ENCODE measurements at places on chromosomes 3 and 15.

- DNase-seq: no peak
Observed at GRCh38 chr15:99954361-99955180, 221.3 kb upstream of the LYSMD4 start.

DNA sequence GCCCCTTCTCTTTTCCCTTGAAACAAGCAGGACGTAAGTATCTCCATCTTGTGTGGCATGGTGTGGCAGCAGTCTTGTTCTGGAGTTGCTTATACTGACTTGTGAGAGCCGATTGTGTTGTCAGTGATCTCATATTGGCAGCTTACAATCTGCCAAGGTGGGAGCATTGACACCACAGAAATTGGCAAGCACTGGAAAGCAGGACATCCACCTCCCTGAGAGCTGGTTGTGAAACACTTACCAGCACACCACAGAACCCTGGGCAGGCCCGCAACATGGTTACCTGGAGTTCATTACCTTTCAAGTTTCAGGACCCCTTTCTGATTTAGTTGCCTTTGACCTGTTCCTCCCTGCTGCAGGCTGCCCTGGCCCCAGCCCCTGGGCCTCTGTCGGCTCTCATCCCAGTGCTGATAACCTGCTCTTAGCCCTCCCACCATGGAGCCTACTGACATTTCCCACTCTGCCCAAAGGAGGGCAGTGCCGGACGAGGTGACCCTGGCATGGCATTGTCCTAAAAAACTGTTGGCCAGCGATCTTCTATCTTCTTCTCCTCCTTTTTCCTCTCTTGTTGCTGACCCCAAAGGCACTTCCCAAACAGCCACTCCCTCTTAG lies 10.6 kb upstream of the ATP2B2 start:
- DNase-seq: no peak

GRCh38 chr3:126912027-126912422 lies 70.9 kb upstream of the PLXNA1 start:
- no peak for DNase-seq

DNA sequence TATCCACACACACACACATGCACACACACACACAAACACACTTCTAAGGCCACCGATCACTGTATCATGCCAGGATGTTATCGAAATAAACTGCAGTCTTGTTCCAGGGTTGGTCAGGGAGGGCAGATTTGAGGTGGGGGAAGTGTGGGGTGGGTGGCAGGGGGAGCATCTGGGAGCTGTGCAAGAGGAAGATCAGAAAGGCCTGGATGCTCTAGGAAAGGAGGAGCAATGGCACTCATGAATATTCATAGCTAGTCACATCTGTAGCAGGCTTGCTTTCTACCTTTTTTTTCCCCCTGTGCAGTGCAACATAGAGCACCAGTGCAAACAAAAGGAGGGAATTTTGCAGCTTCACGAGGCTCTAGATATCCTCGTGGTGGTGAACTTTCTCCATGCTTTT lies 84.9 kb downstream of the MEIS2 start:
- no peak for DNase-seq

DNA sequence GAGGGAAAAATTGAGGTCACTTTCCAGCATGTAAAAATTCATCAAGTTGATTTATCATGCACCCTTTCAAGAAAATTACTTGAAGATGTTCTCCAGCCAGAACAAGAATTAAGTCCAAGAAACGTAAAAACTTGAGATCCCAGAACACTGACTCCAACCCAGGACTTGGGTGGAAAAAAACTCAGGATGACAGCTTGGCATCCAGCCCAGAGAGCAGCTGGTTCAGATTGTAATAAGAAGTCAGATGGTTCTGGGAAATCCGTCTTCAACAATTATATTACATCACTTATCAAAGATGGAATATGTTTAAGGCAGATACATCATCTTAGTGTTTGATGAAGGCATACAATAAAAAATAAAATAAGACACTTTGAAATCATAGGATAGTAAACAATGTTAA lies 23.0 kb upstream of the DNAJC13 start:
- DNase-seq: no peak

DNA sequence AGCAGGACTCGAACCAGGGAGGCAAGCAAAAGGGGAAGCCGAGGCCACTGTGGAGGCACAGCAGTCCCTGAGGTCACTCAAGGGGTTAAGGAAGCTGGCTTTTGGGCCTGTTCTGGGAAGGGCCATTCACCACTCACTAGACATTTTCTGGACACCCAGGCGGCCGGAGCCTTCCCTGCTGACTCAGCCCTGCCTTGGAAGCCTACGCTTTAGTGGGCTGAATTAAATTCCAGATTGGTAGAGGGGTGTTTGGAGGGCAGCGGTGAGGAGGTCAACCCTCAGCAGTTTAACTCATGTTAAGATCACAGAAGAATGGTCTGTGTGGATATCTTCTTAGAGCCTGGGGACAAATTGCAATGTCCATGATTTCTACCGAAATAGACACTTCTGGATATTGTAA lies 152.8 kb downstream of the GABRG3 start:
- no peak for DNase-seq

- no peak for DNase-seq
Observed at GRCh38 chr15:70555713-70556112, 207.6 kb downstream of the UACA start.

GRCh38 chr3:66450390-66451022 lies 50.3 kb downstream of the LRIG1 start:
- DNase-seq: no peak

GRCh38 chr15:45319472-45320214 lies 58.7 kb downstream of the GATM start:
- DNase-seq: no peak

DNA sequence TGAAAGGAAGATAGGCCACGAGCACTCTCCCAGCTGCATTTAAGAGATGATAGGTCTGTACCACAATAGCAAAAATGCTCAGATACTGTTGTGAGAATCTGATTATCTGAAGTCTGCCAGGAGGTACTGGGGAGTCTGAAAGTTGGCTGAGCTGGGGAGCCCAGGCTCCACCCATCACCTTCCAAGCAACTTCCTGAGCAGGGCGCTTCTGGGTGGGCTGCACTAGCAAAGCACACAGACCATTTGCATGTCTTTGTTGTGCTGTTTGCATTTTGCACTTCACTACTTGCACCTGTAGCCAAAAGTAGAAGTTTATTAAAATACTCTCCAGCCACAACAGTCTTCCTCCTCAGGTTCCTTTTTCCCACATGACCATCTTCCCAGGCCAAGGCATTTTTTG lies 133.2 kb downstream of the ALDH1A2 start:
- DNase-seq: no peak

- DNase-seq: no peak
Observed at GRCh38 chr3:5239602-5240001, 52.1 kb downstream of the EDEM1 start.

DNA sequence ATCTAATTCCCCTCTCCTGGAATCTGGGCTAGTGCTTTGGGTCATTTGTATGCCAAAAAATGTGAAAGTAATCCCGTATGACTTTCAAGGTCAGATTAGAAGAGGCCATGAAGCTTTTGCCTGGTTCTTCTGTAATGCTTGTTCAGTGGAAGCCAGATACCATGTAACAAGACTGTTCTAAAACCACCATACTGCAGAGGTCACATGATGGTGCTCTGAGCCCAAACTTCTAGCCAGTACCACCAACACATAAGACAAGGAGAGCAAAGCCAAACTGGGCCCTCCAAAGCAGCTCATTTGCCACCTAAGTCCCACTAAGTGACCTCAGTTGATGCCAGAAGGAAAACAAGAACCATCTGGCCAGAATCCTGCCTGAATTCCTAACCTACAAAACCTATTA lies 64.3 kb upstream of the MELTF start:
- DNase-seq: no peak

- no peak for DNase-seq
Observed at GRCh38 chr3:184767377-184767776, 44.6 kb upstream of the VPS8 start.

DNA sequence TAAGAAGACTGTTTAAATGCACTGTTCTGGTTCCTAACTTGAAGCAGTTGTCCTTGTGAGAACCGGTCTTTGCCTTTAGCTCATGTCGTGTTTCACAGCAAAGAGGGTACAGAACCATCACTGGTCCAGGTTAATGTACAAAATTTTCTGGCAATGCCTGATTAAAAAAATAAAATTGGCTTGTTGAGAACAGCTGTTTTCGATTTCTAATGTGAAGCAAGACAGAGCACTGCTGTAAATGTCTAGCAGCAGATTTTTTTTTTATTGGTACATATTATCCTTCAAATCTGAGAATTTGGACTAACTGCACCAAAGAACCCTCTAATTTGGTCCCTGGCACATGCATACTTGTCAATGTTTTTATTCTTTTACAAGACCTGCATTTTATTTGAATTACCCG lies 103.3 kb downstream of the STT3B start:
- no peak for DNase-seq

DNA sequence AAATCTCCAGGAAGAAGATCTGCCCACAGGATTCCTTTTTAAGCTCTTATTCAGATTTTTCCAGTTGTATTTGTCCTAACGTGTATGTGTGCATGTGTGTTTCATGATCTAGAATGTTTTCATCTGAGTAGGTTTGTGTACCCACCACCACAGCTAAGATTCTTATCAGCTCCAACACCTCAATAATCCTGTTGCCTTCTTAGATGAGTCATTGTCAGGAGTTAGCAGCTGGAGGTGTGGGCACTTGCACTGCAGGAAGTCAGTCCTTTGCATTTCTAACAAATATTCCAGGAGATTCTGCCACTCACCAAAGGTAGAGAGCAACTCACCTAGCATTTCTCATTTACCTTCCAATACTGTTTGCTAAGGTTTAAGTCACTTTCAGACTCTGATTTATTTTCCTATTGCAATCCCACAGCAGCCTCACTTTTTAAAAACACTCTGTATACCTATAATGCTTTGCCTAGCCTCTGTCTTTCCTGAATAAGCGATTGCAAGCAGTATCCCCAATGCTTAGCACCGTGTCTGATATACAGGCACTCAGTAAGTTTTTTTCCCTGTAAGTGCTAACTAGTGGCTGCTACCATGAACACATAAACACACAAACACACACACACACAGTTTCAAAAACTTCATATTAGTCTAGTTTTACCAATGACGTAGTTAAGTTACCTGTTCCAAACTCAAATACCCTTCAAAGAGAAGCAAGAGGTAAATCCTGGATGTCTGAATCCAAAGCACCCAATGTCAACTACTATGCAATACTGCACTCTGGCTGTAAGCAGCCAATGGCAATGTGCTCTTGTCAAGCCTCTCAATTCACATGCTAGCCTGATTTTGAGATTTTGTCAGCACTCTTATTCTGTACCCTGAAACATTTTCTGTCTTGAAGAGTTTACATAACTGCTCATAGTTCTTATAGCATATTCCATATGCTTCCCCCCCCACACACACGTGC lies 713.5 kb upstream of the LMCD1 start:
- no peak for DNase-seq
